ENCODE measurements at places on chromosomes 12 and 14.

DNA sequence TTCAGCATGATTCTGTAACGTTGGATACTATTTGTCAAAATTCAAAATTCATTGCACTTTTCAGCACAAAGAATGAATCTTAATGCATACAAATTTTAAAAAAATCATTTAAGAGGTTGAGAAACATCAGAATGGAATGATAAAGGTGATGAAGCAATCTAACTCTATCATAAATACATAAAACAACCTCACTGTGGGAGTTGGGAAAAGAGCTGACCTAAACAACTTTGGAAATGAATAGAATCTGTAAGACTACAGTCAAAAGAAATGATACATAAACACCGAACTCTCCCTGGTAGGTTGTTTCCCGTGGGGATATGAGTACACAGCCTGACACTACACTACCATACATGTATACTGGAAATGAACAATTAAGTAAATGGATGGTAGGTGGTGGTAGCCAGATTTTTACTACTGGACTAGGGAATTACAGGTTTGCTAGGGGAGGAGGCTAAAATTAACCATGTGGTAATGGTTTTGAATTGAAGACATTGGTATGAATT is 64.9 kb upstream of the PARP11 start:
- no peak for DNase-seq

DNA sequence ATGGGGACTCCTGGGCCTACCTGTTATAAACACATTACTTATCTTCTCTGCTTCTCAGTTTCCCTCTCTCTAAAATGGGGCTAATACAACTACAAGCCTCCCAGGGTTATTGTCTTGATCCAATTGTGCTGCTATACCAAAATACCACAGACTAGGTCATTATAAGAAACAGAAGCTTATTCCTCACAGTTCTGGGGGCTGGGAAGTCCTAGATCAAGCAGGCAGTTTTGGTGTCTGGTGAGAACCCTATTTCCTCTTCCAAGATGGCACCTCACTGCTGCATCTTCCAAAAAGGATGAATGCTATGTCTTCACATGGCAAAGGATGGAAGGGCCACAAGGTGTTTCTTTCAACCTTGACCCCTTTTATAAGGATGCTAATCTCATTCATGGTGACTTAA is 732.9 kb upstream of the TBX3 start:
- DNase-seq = no peak

- DNase-seq = no peak
Measured at GRCh38 chr12:24049101-24049500, 99.6 kb upstream of the SOX5 start.

GRCh38 chr12:84507956-84508850 is 404.4 kb downstream of the SLC6A15 start:
- DNase-seq = peak; percentile 71

GRCh38 chr14:61536661-61537562 is 158.4 kb upstream of the HIF1A start:
- no peak for DNase-seq

GRCh38 chr12:18700271-18700670 is 37.5 kb downstream of the PLCZ1 start:
- no peak for DNase-seq

DNA sequence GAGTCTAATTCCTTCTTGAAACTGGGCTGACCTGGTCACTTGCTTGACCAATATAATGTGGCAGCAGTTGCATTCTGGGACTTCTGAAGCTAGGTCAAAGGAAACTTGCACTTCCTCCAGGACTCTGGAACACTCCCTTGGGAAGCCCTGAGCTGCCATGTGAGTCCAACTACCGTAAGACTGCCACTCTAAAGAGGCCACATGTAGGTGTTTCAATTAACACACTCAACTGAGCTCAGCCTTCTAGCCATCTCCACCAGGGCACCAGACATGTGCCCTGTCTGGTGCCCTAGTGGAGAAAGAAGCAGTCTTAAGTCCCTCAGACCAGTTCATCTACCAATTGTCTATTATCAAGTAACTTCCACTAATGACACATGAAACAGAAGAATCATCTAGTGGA is 6.1 kb upstream of the TEP1 start:
- DNase-seq = no peak

- DNase-seq = no peak
Measured at GRCh38 chr12:131525795-131526508, 184.9 kb upstream of the SFSWAP start.

Data from left forelimb (tissue), 1 donor.